Immature natural killer cell (primary cell): ENCODE measurements at places on chromosomes 7 and 10.

DNA sequence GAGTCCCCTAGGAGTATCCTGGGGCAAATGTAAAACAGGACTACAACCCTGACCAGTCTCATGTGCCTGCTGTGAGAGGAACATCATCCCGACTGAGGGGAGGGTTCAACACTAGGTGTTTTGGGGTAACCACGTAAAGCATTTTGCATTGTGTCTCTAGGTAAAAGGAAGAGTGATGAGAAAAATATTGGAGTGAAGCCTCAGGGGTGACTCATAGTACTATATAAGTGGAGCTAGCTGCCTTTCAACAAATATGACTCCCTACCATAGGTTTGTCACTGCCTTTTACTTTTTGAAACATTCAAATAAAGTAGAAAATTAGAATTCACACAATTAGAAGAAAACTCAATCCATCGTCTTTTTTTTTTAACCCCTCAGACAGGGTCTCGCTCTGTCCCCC lies 2.6 kb upstream of the CAMK2G start:
- no peak for DNase-seq

DNA sequence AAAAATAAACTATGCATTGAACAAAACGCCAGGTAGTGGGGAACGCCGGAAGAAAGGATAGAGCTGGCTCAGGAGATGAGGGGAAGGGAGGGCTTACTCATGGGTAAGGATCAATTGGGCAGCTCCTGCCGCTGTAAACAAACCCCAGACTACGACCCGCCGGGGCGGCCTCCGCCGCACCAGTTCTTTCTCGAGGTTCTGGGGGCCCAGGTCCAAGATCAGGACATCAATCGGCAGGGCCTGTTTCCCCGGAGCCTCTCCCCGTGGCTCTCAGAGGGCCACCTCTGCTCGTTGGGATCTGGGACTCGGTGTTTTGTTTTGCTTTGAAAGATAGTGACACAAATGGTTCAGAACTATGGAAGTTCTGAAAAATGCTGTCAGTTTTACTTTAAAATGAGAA lies 140.4 kb downstream of the ELFN1 start:
- DNase-seq = no peak

- DNase-seq = no peak
Measured at GRCh38 chr7:85997515-85997914, 646.2 kb upstream of the GRM3 start.

DNA sequence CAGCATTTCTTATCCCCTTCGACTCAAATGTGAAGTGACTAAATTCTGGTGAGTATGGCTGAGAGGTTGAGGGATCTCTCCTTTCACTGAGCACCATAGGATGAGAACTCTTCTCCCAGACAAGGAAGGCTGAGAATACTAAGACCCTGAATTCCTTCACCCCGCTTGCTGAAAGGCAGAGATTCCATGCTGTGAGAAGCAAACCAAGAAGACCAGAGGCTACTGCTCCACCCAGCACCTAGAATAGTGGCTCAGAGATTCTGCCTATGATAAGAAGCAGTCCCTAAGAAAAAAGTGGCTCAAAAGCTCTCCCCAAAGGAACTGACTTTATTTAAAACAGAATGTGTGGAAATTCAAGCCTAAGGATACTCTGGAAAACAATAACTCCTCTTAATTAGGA lies 26.7 kb upstream of the WNT2 start:
- no peak for DNase-seq

DNA sequence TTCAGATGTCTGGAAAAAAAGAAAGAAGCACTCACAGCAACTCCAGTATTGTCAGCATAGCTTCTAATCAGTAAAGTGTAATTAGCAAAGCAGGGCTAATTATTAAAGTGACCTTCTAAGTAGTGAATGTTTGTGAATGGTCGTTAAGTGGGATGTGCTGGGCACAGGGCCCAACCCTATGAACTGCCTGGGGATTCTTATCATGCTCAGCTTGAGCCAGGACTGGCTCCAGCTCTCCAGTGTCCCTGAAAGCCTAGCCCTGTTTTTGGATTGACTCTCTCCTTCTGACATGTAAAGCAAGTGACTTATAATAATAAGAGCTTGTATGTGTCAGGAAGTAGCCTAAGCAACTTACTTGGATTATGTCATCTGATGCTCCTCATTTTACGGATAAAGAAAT lies 9.5 kb upstream of the TBX20 start:
- DNase-seq = no peak

GRCh38 chr10:48523820-48524758 lies 80.8 kb downstream of the ARHGAP22 start:
- DNase-seq = no peak

DNA sequence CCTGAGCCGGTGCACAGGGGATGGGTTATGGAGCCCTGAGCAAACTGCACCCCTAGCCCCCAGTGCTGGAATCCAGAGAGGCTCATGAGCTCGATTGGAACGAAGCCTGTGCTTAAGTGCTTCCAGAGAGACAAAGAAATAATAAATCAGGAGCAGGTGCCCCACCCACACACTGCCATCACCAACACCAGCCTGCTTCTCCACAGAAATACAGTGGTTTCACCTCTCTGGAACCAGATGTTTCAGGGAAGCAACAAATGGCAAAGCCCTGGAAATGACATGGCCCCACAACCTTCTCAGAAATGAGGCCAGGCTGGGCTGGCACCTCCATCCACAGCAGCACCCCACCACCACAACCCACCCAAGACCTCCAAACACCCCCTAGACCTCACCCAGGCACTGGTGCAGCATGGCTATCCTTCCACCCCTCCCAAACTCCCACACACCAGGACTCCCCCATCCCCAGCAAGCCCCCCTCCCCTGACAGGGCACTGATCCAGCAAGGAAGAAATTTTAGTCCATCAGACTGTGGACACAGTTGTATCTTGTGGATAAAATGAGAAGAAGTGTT lies 4.1 kb upstream of the SLC18A3 start:
- DNase-seq = no peak

DNA sequence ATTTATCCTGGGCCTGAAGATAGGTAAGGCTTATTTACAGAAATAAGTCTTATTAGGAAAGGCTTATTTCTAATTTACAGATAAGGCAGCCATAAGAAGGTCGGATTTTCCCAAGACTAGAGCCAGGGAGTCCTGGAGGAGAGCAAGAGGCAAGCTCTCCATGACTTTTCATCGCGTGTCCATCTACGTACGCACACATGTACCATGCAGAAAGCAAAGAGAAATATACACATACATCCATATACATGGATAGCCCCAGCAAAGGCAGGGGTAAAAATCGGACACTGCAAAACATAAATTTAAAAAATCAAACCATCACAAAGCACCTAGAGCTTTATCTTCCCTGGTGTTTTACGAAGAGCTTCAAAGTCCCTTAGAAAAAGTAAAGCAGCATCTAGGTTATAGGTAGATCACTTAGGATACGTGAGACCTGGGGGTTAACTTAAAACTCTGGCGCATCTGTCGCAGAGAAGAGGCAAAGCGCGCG lies 25.8 kb upstream of the ZRANB1 start:
- DNase-seq = no peak

- no peak for DNase-seq
Measured at GRCh38 chr7:33873518-33873917, 31.8 kb upstream of the BMPER start.

GRCh38 chr10:114024876-114025610 lies 18.6 kb upstream of the ADRB1 start:
- DNase-seq = peak; percentile 25

DNA sequence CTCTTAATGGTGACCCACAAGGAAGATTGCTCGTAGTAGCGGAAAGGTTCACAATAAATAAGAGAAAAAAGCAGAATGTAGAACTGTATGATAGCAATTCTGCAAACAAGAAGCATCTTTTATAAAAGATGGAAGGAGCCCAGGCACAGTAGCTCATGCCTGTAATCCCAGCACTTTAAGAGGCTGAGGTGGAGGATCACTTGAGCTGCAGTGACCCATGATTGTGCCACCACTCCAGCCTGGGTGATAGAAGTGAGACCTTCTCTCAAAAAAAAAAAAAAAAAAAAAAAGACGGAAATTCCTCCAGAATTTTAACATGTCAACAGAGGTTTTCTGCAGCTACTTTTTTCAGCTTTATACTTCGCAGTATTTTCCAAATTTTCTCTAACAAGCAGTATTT lies 13.2 kb downstream of the GATAD1 start:
- DNase-seq = no peak

DNA sequence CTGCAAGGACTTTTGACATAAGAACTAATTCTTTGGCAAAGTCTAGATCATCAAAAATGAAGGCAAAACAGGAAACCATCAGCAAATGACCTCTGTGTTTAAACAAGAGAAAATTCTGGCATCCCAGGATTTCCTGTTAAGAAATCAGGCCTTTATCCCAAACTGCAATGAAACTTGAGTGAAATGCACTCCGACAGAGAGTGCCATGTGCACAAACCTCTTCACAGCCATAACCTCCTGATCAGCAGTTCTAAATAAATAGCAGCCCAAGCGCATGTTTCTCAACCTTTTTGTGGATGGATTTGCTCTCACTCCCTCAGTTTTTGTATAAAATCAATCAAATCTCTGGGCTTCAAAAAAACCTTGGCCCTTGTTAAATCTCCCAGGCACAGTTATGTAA lies 107.7 kb upstream of the EEPD1 start:
- no peak for DNase-seq

DNA sequence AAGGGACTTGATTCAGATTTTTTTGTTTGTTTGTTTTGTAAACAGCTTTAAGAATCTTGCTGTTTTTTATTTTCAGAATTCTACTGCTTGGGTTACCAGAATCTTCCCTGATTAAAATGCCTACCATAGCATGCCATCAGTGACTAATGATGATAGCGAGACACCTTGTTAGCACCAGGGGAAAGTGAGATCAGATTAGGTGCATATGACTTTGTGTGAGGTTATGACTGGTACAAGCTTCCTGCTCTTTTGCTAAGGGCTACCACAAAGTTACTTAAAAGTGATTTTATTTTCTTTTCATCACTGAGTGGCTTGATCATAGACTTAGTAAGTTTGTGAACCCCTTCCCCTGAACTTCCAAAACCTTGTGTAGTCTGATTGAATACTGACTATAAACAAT lies 93.5 kb downstream of the SND1 start:
- DNase-seq = peak; percentile 14

DNA sequence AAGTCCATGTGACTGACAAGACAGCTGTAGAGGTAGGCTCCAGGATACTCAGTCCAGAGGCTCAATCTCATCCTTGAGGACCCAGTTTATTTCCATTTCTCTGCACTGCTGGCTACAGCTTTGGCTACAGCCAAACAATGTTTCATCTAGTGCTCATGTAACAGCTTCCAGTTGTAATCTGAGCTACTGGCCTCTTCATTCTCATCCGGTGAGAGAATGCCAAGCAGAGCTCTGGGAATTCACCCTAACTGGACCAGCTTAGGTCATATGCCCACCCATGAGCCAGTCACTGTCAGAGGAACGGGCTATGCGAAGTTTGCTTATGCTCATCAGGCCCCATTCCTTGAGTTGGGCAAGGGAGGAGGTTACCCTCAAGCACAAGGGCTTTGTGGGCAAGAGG lies 192.9 kb downstream of the EVX1 start:
- no peak for DNase-seq
